ENCODE measurements at places on chromosomes 6 and 20.

- no peak for DNase-seq
Observed at GRCh38 chr6:106908386-106908840, 66.1 kb downstream of the CD24 start.

DNA sequence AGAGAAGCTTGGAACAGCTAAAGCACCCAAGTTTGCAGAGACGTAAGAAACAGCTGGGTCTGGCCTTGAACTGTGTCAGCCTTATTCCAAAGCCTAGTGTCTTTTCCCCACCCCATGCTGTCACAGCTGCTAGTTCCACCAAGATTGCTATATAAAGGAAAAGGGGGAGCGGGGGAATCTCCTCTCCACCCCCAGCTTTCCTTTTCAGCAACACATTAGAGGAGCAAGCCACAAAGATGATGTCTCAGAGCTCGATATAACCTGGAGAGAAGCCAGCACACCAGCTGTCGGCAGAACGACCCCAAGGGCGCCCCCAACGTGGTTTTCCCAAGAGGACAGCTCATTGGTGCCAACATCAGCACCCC is 36.5 kb downstream of the ATP9A start:
- DNase-seq = no peak

DNA sequence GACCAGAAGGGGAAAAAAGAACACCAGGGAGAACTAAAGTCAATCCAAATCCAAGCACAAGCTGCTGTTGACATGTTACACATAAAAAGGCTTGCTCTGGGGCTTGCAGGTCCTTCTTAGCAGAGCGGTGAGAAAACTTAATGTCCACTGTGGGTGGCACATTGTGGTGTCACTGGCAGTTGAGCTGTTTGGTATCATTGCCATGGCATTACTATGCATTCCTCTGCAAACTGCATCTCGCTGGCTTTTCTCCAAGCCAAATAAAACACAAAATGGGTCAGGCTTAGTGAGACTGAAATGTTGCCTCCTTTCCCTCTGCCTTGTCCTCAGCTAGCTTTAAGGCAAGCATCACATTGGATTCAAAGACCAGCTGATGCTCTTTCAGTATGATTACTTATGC is 40.9 kb downstream of the LY86 start:
- no peak for DNase-seq

- DNase-seq = no peak
Observed at GRCh38 chr20:40958598-40958997, 70.0 kb upstream of the TOP1 start.

- no peak for DNase-seq
Observed at GRCh38 chr20:2276015-2276414, 19.8 kb upstream of the TGM3 start.

DNA sequence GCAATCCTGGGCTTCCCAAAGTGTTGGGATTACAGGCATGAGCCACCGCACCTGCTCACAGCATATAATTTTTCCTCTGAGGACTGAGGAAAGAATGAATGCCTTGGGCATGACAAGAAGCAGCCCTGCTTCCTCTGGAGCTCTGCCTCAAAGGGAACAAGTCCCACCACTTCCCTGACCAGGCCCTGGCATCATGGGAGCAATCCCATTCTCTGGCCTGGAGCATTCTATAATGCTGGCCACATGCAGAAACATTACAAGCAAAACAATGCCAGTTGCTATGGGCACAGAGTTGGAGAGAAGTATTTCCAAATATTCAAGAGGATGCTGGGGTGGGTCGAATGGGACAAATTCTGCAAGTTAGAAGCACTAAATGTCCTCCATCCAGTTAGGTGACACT is 41.5 kb upstream of the ARMH2 start:
- DNase-seq = no peak

DNA sequence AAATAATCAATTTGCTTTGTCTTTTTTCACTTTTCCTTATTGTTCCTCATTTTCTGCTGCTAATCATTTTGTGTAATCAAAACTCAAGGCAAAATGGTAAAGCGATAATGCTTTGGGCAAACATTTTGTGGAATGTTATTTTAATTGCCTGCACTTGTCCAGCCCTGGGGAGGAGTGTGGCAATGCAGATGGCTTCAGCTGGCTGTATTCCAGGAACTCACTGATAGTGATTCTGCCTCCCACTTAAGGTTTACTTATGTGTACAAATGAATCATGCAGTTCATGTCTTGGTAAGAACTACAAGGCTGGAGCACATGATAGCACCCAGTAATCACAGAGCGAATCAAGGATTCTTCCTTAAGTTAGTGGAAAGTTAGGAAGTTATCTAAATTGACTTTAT is 107.8 kb downstream of the COL19A1 start:
- DNase-seq = peak; percentile 79

- no peak for DNase-seq
Observed at GRCh38 chr20:25042531-25043498, 15.1 kb downstream of the ACSS1 start.

DNA sequence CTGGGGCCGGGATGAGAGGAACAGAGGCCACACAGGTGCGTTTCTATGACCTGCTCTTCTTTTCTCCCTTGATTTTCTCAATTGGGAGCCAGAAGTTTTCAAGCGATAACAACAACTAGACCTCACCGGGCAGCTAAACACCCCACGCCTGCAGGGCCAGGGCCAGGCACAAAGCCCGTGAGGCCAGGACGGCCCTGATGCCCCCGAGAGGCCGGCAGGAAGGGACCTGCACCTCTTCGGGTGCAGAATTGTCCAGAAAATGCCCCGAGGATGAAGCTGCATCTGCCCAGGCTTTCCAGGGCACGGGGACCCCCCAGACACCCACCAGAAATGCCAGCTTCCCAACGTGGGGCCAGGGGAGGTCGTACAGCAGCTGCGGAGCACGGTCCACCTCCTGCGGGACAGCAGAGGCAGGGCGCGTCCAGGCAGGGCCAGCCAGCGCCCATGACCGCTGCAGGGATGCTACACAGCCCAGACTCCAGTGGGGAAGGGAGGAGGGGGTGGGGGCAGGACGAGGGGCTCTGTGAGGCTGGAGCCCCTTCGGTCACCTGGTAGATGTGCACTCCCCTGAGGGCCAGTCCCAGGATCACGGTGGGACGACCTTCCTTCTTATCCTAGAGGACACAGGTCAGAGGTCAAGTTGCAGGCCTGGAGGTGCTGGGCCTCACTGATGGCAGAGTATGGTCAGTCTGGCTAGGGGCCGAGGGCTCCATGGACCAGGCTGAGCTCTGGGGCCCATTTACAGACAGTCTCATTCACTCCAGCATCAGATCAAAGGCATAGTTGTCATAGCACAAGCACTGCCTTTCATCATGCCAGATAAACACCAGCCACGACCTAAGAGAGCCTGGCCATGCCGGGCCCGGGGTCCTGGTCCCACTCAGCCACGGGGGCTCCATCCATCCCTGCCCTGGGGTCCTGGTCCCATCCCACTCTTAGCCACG is 16.4 kb downstream of the FRMD1 start:
- no peak for DNase-seq

GRCh38 chr20:34541264-34541901 is 17.1 kb upstream of the MAP1LC3A start:
- DNase-seq = no peak

GRCh38 chr6:82030761-82031503 is 216.6 kb downstream of the IBTK start:
- DNase-seq = no peak

- DNase-seq = no peak
Observed at GRCh38 chr6:751765-752164, 58.8 kb upstream of the EXOC2 start.

GRCh38 chr20:57124366-57124765 is 142.1 kb downstream of the BMP7 start:
- DNase-seq = no peak

- no peak for DNase-seq
Observed at GRCh38 chr6:22880686-22881433, 311.5 kb downstream of the HDGFL1 start.

DNA sequence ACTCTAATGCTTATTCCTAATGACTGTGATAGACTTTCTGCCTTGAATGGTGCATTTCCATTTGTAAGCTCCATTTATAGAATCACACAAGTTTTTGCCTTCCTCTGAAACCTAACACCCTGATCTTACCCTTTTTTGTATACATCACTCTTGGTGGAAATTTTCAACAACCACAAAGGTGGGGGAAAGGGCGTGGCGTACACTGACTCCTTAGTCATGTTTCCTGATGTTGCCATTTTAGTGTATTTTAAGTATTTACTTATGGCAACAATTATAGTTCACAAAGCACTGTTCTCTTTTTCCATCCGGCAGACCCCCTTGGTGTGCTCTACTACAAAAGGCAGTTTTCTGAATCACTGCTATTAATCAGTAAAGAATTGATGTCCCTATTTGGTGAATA is 92.0 kb downstream of the ATXN1 start:
- DNase-seq = no peak

DNA sequence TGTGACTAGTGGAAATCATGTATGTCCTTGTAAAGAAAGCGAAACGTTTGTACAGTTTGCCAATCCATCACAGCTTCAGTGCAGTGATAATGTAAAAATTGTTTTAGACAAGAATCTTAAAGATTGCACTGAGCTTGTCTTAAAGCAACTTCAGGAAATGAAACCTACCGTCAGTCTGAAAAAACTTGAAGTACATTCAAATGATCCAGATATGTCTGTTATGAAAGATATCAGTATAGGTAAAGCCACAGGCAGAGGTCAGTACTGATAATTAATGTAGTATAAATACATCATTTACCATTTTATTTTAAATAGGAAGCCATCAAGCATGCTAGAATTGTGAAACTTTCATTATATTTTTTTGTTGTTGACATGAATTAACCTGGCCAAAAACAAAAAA is 60.9 kb upstream of the SMIM8 start:
- no peak for DNase-seq

DNA sequence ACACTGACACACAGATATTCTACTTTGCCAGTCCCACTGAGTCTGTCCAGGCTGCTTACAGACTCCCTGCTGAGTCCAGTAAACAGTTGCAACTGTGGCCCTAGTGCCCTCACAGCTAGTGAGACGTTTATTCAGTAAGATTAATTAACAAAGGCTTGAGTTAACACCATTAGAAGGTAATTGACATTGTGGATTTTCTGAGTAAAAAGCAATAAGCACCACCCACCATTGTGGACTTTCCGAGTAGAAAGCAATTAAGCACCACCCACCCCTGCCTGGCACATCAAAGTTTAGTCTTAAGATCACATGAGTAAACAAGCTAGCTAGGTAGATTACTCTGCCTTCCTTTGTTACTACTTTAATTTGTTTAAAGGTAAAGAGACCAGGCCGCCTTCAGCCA is 408.6 kb upstream of the IMPG1 start:
- DNase-seq = no peak

DNA sequence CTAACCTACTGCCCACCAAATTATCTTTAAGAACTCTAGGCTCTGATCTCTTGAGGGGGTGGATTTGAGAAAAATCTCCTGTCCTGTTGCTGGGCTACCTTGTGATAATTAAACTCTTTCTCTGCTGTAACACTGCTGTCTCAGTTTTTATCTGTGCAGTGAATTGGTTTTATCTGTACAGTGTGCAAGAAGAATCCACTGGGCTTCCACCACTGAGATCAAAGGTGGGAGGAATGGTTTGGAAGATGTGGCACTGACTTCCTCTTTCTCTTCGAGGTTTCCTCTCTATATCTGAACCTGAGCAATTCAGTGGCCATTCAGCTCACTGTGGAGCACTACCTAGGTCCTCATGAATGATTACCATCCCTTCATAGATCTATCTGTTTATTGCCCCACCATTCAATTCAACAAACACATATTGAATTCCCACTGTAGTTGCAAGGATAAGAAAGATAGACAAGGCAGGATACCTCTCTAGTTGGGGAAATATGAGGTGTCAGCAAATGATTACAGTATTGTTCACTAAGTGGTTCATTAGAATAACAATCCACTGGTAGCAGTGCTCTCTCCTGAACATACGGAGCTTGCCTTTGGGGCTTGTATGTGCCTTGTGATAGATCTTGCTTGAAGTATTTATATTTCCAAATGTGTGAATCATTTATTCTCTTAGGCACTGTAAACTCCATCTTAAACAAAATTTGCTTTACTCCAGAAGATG is 172.1 kb upstream of the ARG1 start:
- DNase-seq = no peak

GRCh38 chr6:7060769-7061516 is 46.8 kb upstream of the RREB1 start:
- no peak for DNase-seq

- no peak for DNase-seq
Observed at GRCh38 chr6:131779304-131779703, 28.5 kb upstream of the ENPP1 start.

DNA sequence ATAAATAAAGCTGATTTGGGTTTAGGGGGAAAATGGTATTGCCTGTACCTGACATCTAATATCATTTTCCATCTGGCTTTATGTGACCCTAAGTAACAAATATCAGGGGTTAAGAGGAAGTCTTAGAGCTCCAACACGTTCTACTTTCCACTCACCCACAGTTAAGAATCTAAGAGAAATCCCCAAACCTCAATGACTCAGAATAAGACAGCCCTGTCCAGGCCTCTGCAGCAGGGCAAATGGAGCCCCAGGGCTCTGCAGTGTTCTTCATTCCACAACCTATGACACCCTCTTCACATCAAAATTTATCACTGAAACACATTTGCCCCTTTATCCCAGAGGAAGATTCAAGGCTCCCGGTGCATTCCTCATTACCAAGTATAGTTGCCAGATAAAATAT is 20.3 kb upstream of the TENT5A start:
- no peak for DNase-seq

- no peak for DNase-seq
Observed at GRCh38 chr20:7989379-7989778, 30.2 kb downstream of the TMX4 start.

GRCh38 chr6:41247288-41247865 is 19.2 kb downstream of the TREML4 start:
- no peak for DNase-seq

- DNase-seq = no peak
Observed at GRCh38 chr20:54535033-54535432, 59.6 kb downstream of the DOK5 start.

DNA sequence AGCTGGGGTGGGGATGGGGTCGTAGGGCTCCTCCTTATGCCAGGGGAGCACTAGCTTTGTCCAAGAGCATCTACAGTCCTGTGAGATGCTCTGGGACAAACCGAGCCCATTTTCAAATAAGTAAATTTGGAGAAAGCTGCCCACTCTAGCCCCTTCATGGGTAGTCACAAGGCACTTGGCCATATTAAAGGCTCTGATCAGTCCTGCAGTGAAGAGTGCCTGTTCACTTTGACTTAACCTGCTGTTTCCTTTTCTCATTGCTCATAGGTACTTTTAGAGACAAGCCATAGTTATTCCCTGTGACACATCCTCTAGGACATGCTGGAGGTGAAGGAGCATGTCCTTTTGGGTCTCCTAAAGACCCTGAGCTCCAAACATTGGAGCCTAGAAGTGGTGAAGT is 38.4 kb downstream of the FAM110A start:
- no peak for DNase-seq

- DNase-seq = no peak
Observed at GRCh38 chr20:8213831-8214587, 81.9 kb downstream of the PLCB1 start.

- no peak for DNase-seq
Observed at GRCh38 chr6:134247844-134248580, 69.9 kb downstream of the SGK1 start.

- DNase-seq = no peak
Observed at GRCh38 chr6:107658920-107659865, 164.9 kb downstream of the SCML4 start.
